ENCODE measurements at places on chromosomes 7 and 10. TPM values are rescaled to one million over a fixed set of nuclear protein-coding genes. Genes with fewer than 3 reads are reported as not detected.

Gene SEMA4G
- total RNA-seq = 15.3 TPM

Gene TRIP6
- 62.6 TPM for total RNA-seq

Gene DBF4
- total RNA-seq = 9.2 TPM

Gene NRG3
- 1.4 TPM for total RNA-seq

Gene UNCX
- not detected for total RNA-seq

Gene CFAP69
- 36.1 TPM for total RNA-seq

Gene KLLN
- 0.98 TPM for total RNA-seq

Gene CUZD1
- total RNA-seq = 0.80 TPM

Gene VPS37D
- 4.5 TPM for total RNA-seq

Gene PDZD7
- 3.8 TPM for total RNA-seq

Gene RPEL1
- not detected for total RNA-seq

Gene SERPINE1
- total RNA-seq = 7.0 TPM

All from sciatic nerve (tissue), 2 donors.